Stimulated activated CD4-positive, alpha-beta T cell treated with anti-CD3 and anti-CD28 coated beads, Interleukin-15, amount 100 ng/mL, for 24 hours (primary cell): ENCODE measurements at places on chromosomes 6 and 20.

DNA sequence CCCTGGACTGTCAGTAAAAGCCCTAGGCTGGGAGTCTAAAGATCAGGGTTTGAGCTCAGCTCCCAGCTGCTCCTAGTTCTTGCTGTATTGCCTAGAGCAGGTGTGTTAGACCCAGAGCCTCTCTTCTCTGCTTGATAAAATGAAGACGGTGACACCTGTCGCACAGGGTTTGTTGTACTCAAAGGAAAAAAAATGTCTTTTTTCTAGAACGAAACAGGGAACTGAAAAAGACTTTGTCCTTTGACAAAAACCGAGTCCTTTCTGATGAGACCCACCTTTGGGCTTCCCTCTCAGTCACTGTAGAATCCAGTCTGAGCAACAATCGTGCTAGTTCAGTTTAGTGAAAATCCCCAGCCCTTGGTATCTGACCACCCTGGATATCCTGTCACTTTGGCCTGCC is 102.1 kb upstream of the LAMP5 start:
- no peak for DNase-seq

DNA sequence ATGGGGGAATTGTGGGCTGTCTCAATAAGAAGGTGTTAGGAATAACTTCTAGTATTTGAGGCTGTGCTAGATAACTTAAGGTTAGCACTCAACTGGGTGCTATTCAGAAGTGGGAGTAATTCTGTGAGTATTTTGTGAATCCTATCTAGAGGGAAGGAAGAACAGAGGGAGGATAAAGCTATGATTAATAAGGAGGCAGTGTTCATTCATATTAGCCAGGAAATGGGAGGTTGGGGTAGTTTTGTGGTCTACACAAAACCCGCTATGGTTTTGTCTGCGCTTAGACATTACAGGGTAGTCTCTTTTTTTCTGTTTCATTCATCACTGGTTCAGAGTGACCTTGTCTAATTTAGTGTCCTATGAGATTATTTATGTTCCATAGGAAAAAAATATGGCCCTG is 341.0 kb downstream of the ARHGAP18 start:
- no peak for DNase-seq

- no peak for DNase-seq
Measured at GRCh38 chr6:127738423-127738822, 161.4 kb downstream of the C6orf58 start.

GRCh38 chr20:53712212-53712977 is 118.8 kb upstream of the ZNF217 start:
- DNase-seq, result no peak

GRCh38 chr6:29992807-29993206 is 50.5 kb downstream of the HLA-A start:
- no peak for DNase-seq

DNA sequence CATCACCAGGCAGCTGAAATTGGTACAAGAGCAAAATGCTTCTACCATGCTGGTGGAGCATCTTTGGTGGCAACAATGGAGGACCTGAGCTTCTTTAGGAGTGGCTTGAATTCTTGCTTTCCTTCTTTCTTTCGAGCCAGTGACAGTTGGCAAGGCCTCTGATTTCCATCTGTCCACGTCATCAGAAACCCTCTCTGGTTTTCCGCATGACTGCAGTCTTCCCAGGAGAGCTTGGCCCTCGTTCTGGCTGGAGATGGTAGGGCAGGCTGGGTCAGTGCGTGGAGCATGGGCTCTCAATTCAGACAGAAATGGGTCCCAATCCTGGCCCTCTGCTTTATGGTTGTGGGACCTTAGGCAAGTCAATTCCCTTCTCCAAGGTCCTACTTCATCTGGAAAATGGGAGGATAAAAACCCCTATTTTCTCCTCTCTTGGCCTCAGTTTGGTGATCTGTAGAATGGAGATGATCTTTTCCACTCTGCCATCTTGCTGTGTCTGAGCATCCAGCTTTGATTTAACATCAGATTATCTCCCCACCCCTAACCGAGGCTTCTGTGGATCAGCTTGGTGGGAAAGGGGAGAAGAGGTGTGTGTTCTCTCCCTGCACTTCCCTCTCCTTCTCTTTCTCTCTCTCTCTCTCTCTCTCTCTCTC is 3.6 kb upstream of the BPIFB1 start:
- no peak for DNase-seq

DNA sequence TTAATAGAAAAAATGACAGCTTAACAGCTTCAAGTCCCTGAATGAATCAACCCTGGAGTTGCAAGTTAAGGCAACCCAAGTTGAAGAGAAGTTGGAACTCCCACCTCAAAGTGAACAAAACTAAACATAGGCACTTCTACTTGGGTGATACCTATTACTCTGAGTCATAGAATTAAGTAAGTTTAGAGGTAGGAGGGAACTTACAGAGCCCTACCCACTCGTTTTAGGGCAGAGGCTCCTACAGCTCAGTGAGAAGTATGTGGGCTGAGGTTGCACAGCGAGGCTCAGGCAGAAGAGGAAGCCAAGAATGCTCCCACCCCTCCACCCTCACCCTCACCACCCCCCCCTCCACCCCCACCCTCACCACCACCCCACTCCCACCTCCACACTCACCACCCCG is 42.2 kb downstream of the NFATC2 start:
- peak; percentile 54 for DNase-seq

DNA sequence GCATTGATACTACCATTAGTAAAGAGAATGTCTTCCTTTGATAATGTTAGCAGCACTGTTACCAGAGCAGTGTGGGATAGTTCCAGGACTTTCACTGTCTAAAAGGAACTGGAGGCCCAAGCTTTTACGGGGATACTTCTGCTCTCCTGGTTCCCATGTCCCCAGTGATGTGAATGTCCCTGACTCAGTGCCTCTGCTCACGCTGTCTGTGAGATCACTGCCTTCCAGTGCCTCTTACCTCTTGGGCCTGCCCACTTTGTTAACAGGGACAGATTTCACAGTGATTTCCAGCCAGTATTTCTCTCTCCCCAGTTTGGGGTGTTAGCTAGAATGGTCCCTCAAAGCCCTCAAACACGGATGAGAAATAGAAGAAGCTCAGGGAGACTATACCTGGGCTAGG is 14.4 kb downstream of the PTPRA start:
- DNase-seq, result no peak

GRCh38 chr6:145669627-145670034 is 65.7 kb downstream of the EPM2A start:
- DNase-seq, result no peak
